ENCODE measurements at places on chromosomes 6 and 20.

DNA sequence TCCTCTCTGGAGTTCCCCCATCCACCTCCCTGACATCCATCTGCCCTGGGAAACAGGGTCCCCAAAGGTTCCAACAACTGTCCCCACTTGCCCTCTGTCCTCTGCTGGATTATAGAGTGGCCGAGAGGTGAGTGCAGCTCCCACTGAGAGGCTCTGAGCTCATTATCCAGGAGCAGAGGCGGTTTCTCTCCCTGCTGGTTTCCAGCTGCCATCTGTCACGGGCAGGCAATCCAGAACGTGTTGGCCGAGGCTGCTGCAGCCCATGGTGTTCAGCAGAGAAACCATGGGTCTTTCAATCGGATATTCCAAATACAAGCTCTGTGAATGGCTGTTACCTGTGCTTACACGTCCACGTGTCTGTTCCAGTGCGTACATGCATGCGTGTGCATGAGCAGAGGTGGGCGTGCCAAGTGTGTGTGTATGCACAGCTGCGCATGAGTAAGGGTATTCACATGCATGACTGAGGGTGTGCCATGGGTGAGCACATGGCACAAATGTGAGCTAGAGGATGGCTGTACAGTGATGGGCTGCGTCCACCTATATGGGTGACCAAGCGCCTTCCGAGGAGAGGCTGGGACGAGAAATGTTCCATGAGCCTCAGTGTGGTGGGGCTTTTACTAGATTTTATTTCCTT, 183.7 kb upstream of the PMEPA1 start:
- no peak for DNase-seq

- DNase-seq = no peak
Observed at GRCh38 chr6:83708546-83708969, 343 bp downstream of the SNAP91 start.

GRCh38 chr20:43171930-43172329, 17.8 kb downstream of the PTPRT start:
- no peak for DNase-seq

DNA sequence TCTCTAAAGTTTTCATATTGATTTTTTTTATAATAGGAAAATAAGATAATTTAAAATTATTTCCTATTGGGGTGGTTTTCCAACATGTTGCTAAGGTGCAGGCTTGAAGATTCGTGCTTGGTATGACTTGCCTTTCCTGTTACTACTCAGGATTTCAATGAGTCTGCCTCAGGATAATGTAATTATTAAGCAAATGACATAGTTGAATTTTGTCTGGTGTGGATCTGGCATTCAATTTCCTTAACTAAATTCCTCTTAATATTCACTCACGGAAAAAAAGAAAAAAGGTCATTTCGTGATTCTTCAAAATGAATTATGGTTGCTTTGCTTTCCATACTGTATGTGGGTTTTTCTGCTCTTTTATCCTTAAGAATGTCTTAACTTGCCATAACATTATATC, 9.3 kb upstream of the FILIP1 start:
- DNase-seq = no peak

DNA sequence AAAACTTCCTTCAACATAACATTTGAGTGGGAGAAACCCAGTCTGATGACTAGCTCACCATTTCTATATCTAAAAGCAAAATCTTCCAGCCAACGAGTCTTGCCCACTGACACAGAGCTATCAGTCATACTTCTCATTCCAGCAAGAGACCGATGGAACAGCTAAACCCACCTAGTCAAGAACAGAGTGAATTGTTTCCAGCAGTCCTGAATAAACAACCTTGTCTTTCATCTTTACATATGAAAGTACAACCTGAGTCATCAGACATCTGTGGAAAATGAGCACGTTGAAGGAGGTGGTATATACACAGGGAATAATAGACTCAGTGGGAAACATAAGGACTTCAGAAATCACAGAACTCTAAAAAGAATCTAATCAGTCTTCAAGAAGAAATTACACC, 23.8 kb downstream of the NRSN1 start:
- DNase-seq = no peak

DNA sequence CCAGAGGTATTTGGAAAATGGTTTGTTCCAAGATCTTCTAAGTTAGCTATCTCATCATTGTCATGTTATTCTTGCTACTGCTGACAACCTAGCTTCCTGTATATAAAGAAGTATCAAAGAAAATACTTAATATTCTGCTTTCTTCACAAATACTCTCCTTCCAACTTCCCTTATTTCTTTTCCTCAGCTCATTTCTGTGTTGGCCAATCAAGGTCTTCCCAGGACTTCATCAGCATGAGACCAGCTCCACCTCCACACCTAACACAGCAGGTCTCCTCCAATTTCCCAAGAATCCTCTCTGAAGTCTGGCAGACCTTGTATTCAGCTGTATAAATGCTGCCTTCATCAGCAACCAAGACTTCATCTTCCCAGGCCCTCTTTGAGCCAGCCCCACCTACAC, 538.6 kb upstream of the JARID2 start:
- no peak for DNase-seq

GRCh38 chr6:37489697-37490336, 9.9 kb downstream of the CCDC167 start:
- no peak for DNase-seq

DNA sequence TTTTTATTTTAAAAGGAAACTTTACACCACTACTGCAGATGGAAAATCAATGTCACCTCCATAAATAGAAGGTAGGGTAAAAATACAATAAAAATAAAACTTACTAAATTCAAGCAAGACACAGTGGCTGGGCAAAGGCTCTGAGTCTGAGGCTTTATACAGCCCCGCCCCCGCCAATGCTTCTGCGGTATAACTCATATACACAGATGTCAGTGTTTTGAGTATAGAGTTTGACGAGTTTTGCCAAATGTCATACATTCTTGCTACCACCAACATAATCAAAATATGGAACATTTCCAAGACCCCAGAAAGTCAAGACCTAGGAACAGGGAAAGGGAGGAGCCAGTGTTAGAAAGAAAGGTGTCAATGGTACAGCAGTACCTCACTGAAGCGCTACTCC, 12.8 kb downstream of the NFATC2 start:
- no peak for DNase-seq

GRCh38 chr6:13226071-13226470, 102.3 kb downstream of the TBC1D7 start:
- DNase-seq = no peak

DNA sequence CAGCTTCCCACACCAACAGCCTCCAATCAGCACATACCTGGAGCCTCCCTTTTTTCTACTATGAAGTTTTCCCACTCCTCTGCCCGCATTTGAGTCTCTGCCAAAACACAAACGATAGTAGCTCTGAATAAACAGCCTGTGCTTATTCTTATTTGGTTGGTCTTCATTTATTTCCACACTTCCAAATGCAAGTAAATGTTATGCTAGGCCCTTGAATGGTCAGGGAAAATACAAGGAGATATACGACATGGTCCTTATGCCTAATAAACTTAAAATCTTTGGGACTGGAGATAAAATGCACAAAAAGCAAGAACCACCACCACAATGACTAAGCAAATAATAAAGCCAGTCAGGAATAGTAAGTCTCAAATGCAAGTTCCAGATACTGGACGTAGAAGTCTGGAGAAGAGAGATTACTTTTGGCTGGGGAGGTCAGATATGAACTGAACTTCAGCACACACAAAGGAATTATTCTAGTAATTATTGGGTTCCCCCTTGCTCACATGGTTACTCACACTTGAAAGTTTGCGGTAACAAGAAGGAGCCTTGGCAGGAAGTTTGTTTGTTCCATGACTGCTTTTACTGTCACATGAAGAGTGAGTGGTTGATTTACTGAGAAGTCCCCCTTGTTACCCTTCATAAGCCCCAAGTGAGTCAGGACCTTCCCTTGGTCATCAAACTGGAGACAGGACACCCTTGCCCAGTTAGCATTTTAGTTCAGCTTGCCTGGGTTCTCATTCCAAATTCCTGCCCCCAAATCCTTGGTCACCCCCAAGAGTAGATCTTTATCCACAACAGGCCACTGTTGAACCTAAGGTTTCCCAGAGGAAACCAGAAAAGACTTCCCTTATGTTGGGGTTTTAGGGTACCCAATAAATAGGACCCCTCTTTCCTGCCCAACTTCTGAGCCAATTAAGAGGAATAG, 511.2 kb upstream of the JARID2 start:
- DNase-seq = no peak

GRCh38 chr6:38178584-38178886, 359.0 kb downstream of the ZFAND3 start:
- no peak for DNase-seq

- no peak for DNase-seq
Observed at GRCh38 chr6:548517-548916, 108.4 kb downstream of the HUS1B start.

GRCh38 chr20:48490961-48491831, 336.6 kb downstream of the PREX1 start:
- no peak for DNase-seq

Data from esophagus squamous epithelium (tissue), 5 donors.